ENCODE measurements at places on chromosomes 4 and X. TPM values are rescaled to one million over a fixed set of nuclear protein-coding genes. Genes with fewer than 3 reads are reported as not detected.

DNA sequence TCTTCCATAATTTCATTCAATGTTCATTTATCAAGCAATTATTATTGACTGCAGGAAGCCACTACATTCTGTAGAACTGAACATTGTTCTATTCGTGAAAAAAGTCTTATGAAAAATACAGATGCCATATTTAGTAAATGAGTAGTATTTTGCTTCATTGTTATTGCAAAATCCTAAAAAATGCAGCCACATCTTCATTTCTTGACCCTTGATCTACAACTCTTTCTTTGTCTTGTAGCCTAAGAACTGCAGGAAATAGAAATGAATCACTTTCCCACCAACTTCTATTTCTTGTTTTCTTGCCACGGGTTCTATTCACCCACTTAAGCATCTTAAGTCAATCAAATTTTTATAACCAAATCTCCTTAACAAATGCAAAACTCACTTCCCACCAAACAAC, 63.3 kb downstream of the KCNIP4 start:
- H3K4me1 ChIP-seq, result peaks cover 6% of the 10 kb centered on the region
- no peak overlapping the region for H3K27ac ChIP-seq
- no peaks in the 10 kb centered on the region for H3K36me3 ChIP-seq
- H3K4me3 ChIP-seq, result no peak overlapping the region
- DNase-seq, result no peak

DNA sequence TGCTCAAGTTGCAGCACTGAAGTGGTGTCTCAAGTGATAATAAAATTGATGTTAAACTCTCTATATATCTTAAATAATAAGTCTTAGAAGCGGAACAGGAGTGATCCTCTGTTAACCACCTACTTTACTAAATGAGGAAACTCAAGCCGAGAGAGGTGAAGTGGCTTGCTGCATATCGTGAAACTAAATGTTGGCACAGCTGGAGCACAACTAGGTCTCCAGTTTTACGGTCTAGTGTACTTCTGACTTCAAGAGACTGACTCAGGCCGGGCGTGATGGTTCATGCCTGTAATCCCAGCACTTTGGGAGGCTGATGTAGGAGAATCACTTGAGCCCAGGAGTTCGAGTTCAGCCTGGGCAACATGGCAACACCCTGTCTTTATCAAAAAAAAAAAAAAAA, 35.5 kb upstream of the PLS3 start:
- no peak overlapping the region for H3K27ac ChIP-seq
- no peak for DNase-seq
- H3K4me3 ChIP-seq, result no peak overlapping the region
- H3K4me1 ChIP-seq, result peaks cover 24% of the 10 kb centered on the region
- H3K36me3 ChIP-seq, result no peaks in the 10 kb centered on the region

DNA sequence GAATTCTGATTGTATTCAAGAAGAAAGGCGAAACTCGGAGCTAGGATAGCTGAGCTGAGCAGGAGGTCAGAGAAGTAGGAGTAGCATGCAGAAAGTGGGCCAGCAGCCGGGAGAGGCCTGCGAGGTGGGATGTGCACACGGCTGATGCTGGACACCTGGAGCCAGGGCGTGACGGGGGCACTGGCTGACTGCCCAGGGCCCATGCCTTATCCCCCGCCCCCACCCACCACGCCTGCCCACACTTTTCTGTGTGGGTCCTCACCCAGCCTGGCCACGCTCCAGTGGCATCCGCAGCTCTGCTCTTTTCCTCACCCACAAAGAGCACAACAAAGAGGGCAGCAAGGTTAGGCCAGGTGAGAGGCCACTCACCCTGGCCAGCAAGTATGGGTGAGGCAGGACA, 30.0 kb upstream of the IRF2 start:
- H3K27me3 ChIP-seq, result no peaks in the 10 kb centered on the region
- H3K36me3 ChIP-seq, result peaks cover 5% of the 10 kb centered on the region
- peaks cover 6% of the 10 kb centered on the region for H3K4me1 ChIP-seq
- H3K27ac ChIP-seq, result no peak overlapping the region

GRCh38 chr4:169770416-169770815, 12.7 kb upstream of the HPF1 start:
- no peaks in the 10 kb centered on the region for H3K27me3 ChIP-seq
- H3K4me3 ChIP-seq, result no peak overlapping the region
- no peaks in the 10 kb centered on the region for H3K4me1 ChIP-seq
- H3K27ac ChIP-seq, result no peak overlapping the region

DNA sequence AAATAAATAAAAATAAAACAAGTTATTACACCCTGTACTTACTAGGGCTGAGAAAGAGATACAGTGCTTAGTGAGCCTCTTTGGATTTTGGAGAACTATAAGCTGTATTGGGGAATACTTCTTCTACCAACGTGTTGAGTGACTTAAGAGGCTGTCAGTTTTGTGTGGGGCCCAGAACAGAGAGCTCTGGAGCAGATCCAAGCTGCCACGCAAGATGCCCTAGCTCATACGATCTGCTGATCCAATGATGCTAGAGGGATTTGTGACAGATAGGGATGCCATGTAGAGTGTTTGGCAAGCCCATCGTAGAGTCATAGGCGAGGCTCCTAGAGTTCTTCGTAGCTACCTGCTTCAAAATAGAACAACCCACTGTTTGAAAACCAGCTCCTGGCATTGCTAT, 60.3 kb upstream of the KLF3 start:
- H3K27me3 ChIP-seq, result no peaks in the 10 kb centered on the region
- H3K4me3 ChIP-seq, result no peak overlapping the region
- H3K36me3 ChIP-seq, result peaks cover 2% of the 10 kb centered on the region
- peaks cover 26% of the 10 kb centered on the region for H3K4me1 ChIP-seq
- DNase-seq, result no peak
- H3K27ac ChIP-seq, result no peak overlapping the region

DNA sequence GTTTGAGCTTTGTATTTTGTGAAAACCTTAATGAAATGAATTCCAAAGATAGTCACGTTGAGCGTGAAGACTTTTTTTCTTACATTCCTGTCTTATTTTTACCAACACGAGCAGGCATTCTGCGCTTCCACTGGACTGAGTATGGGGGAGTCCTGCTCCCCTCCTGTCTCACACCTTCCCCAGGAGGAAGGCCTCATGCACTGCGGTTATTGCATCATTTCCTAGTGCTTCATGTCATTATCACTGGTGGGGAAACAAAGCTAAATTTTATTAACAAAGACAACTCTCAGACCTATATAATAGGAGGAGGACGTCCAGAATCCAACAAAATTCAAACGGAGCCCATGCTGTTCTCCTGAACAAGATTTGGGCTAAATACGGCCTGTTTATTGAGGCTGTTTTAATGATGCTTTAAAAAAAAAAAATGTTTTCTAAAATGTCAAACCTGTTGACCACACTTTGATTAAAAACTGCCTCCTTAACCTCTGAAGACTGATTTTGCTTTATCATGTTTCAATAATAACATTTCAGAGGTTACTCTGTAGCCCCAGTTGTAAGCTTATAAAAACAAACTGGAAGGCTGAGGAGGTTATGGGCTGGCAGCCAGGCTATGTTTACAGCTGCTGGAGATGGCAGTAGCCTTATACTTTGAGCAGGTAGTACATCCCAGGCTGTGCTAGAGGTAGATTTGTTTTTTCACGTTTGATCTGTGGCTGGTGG, 118.0 kb downstream of the SOWAHB start:
- no peaks in the 10 kb centered on the region for H3K27me3 ChIP-seq
- no peak overlapping the region for H3K4me3 ChIP-seq
- H3K36me3 ChIP-seq, result peaks cover 47% of the 10 kb centered on the region
- DNase-seq, result no peak

GRCh38 chr4:56115898-56116297, 167.2 kb downstream of the CEP135 start:
- DNase-seq, result no peak
- no peak overlapping the region for H3K27ac ChIP-seq
- peaks cover 8% of the 10 kb centered on the region for H3K4me1 ChIP-seq
- H3K4me3 ChIP-seq, result no peak overlapping the region
- no peaks in the 10 kb centered on the region for H3K27me3 ChIP-seq

GRCh38 chr4:138935-139334, 14.6 kb downstream of the ZNF718 start:
- H3K36me3 ChIP-seq, result peaks cover 92% of the 10 kb centered on the region
- peak overlapping the region; percentile 36 for H3K4me3 ChIP-seq

GRCh38 chr4:123783151-123783790, 386.7 kb downstream of the SPRY1 start:
- no peak overlapping the region for H3K27ac ChIP-seq
- H3K27me3 ChIP-seq, result no peaks in the 10 kb centered on the region
- H3K4me3 ChIP-seq, result no peak overlapping the region
- no peak for DNase-seq

DNA sequence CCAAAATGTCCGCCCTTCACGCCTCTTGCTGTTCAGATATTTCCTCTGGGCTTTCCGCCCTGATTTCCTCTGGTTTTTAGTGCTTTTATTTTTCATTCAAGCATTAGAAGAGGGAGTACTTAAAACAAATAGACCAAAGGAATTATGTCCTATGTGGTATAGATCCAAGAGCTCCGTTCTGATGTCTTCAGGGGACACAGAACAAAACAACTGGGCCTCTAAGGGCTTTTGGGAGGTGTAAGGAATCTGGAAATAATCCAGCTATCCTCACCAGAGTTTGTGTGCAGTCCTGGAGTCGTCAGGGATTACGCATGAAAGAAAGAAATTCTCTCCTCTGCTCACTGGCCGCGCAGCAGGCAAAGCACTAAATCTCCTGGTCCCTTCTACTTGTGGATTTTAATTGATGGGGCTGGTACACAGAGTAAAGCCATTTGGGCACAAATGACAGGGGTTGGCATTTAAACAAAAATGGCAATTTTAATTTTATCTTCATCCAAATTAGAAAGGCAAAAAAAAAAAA, 999.2 kb downstream of the ADGRL3 start:
- no peak overlapping the region for H3K27ac ChIP-seq
- no peak overlapping the region for H3K4me3 ChIP-seq
- no peaks in the 10 kb centered on the region for H3K27me3 ChIP-seq
- no peaks in the 10 kb centered on the region for H3K4me1 ChIP-seq
- DNase-seq, result no peak
- H3K36me3 ChIP-seq, result no peaks in the 10 kb centered on the region

DNA sequence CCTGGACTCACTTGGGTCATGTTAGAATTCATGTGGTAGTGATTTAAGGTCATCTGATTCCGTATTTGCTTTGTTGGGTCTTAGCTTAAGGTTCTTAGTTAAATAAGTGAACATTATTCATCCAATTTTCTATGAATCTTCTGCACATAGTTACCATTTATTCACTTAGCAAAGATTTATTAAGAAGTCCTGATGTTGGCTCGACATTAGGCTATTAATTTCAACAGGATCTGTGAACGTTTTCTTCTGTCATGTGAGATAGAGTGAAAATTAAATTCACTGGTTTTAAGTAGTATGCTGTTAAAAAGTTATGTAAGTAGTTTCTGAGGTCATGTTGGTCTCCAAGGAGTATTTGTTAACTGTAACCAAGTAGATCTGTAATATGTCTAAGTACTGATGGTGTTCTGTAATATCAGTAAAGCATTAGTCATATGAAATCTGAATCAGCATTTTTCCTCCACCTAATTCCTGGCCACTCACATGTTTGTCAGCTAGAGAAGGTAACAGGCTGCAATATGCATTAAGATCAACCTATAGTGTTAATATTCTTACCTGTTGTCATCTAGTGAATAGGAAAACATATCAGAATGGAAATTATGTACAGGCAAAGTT, 155.6 kb downstream of the PCDH7 start:
- no peak for DNase-seq
- H3K4me3 ChIP-seq, result no peak overlapping the region
- H3K36me3 ChIP-seq, result no peaks in the 10 kb centered on the region
- no peaks in the 10 kb centered on the region for H3K27me3 ChIP-seq

- H3K36me3 ChIP-seq, result no peaks in the 10 kb centered on the region
- no peak for DNase-seq
- no peak overlapping the region for H3K27ac ChIP-seq
- H3K27me3 ChIP-seq, result no peaks in the 10 kb centered on the region
These were observed 294.4 kb downstream of the GPAT3 start for GRCh38 chr4:83830138-83830888.

DNA sequence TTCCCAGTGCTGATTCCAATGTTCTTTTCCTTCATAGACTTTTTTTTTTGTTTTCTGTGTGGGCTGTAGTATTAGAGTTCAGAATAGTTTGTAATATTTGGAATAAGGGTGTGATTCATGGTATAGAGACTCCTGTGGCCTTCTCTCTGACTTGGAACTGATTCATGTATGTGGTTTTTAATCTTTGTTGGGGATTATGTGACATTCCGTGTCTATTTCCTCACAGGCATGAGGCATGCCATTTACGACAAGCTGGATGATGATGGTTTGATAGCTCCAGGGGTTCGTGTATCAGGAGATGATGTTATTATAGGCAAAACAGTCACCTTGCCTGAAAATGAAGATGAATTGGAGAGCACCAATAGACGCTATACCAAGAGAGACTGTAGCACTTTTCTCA, 44.4 kb downstream of the POLR2B start:
- no peaks in the 10 kb centered on the region for H3K4me1 ChIP-seq
- no peak overlapping the region for H3K4me3 ChIP-seq
- no peak overlapping the region for H3K27ac ChIP-seq
- no peaks in the 10 kb centered on the region for H3K27me3 ChIP-seq
- no peak for DNase-seq

DNA sequence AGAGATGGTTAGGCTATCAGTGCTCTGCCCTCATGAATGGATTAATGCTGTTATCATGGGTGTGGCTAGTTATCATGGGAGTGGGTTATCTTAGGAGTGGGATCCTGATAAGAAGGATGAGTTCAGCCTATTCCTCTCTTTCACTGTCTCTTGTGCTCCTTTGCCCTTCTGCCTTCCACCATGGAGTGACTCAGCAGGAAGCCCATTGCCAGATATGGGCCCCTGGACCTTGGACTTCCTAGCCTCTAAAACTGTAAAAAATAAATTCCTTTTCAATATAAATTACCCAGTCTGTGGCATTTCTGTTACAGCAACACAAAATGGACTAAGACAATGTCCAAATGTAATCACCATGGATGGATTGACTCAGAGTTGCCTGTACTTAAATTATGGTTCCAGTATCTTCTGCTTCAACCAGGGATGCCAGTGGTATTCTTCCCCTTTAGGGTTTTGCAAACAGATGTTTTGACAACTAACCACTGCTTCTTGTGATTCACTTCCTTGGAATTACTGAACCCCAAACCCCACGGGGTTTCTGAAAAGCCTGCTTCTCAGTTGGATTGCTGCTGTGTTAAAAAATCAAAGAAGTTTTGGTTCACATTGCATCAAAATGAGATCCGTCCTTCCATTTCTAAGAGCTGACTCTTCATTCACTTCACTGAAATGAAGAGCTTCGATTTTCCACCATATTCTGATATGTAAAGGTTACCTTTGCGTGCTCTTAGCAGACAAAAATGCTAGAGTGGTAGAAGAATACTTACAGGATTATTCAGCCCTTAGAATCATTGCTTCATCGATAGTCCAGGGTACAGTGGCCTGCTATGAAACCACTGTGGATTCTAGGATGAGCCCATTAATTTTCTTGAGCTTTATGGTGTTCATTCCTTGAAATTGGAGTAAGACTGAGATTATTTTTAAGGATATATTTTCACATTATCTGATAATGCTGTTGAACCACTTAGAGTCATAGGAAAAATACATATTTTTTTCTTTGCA, 107.7 kb downstream of the FRMPD4 start:
- H3K36me3 ChIP-seq, result no peaks in the 10 kb centered on the region
- no peaks in the 10 kb centered on the region for H3K27me3 ChIP-seq
- H3K4me1 ChIP-seq, result no peaks in the 10 kb centered on the region
- H3K4me3 ChIP-seq, result no peak overlapping the region
- no peak for DNase-seq

The NAP1L3 gene
- total RNA-seq, result 34.6 TPM

The MAD2L1 gene
- total RNA-seq, result 94.5 TPM

The STPG2 gene
- total RNA-seq, result 0.23 TPM

The RAB39B gene
- 7.3 TPM for total RNA-seq

The ATRX gene
- total RNA-seq, result 115 TPM

The PDGFRA gene
- 2.1 TPM for total RNA-seq

The PRAF2 gene
- 33.7 TPM for total RNA-seq

The SLIT2 gene
- total RNA-seq, result 22.1 TPM

The NPNT gene
- not detected for total RNA-seq

The YY2 gene
- 1.5 TPM for total RNA-seq
